ENCODE measurements at places on chromosomes 6 and 20.

DNA sequence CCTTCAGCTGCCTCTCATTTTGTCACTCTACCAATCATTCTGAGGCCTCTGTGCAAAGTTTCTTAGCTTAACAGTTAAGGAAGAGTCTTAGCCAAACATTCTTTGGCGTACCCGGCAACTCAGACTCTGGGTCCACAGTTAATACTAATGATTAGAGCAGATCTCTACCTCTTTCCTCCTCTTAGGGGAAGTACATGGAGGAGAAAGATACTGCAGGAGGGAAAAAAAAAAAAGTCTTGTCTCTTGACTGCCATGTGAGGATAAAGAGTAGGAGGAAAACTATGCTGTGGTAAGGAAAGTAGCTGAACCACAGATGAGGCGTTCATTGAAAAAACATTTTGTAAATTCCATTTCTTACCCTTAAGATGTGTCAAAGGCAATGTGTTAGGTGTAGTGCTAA, 44.0 kb upstream of the MARCKS start:
- no peak for DNase-seq

DNA sequence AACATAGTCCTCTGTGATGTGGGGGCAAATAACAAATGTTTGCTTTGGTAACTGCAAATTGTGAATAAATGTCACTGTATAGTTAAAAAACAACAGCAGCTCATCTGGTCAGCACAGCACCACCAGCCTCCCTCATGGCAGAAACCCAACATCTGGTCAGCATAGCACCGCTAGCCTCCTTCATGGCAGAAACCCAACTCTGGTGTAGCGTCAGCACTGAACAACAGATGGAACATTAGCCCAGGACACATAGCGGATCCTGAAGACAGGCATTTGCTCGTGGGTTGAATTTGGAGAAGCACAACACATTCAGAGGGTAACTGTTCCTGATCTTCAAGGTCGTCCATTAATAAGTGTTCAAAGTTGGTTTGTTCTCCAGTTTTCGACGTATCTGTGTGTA, 265.9 kb downstream of the DLL1 start:
- DNase-seq, result no peak

DNA sequence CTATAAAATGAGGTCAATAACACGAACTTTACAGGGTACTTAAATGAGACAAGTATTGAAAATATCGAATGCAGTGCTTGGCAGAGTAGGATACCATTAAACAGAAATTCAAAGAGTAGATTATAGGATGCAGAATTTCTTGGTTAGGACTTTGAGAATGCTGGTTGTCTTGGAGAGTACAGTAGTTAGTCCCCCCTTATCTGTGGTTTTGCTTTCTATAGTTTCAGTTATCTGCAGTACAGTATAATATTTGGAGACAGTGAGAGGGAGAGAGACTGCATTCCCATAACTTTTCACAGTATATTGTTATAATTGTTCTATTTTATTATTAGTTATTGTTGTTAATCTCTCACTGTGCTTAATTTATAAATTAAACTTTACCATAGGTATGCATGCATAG, 290.5 kb downstream of the BTBD9 start:
- no peak for DNase-seq

GRCh38 chr6:63963769-63964315, 328.2 kb downstream of the PHF3 start:
- no peak for DNase-seq

GRCh38 chr20:40812415-40812925, 123.4 kb upstream of the MAFB start:
- DNase-seq, result no peak

DNA sequence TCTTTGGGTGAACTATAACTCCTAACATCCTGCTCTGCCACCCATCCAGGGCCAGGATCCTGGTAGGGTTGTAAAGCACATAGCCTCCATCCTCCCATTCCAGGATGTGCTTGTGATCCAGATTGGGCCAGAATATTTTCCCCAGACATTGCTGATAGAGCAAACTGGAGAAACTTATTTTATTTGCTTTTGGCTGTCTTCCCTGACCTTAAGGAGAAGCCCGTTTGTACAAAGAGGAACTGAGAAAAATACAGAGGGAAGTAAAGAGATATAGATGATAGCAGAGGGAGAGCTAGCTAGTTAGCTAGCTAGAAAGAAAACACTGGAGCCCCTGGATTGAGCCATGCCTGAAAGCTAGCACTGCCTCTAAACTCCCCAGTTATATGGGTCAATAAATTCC, 9.0 kb upstream of the HDAC2 start:
- DNase-seq, result no peak
